Karpas-422 (cell line): ENCODE measurements at places on chromosomes 12 and 14. TPM values are rescaled to one million over a fixed set of nuclear protein-coding genes. Genes with fewer than 3 reads are reported as not detected.

GRCh38 chr12:104411826-104412641 lies 44.7 kb upstream of the CHST11 start:
- no peak overlapping the region for H3K27ac ChIP-seq
- H3K27me3 ChIP-seq, result peaks cover 5% of the 10 kb centered on the region; the same call in 1 of the 2 replicates
- DNase-seq, result no peak
- no peaks in the 10 kb centered on the region for H3K36me3 ChIP-seq

- peaks cover 11% of the 10 kb centered on the region for H3K4me1 ChIP-seq
- no peak overlapping the region for H3K27ac ChIP-seq
- DNase-seq, result peak; percentile 71
- no peaks in the 10 kb centered on the region for H3K27me3 ChIP-seq
Measured at GRCh38 chr12:5073853-5074252, 30.2 kb downstream of the KCNA5 start.

DNA sequence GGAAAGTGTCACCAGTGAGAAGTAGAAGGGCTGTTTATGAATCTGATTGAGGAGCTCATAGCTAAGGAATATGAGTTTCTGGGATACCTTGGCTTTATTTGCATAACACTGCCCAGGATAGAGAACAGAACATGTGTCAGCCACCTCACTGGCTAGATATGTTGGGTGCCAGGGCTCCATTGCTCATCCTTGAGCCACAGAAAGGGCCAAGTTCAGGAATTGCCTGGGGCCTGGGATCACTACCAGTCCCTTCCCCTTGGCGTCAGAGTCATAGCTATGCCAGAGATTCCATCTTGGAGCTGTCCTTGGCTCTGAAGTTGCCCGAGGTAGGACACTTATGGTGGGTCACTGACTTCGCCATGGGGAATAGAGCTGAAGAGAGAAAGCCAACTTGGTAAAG lies 49.0 kb downstream of the IFT43 start:
- H3K36me3 ChIP-seq, result no peaks in the 10 kb centered on the region
- no peak overlapping the region for H3K4me3 ChIP-seq
- no peak overlapping the region for H3K27ac ChIP-seq
- DNase-seq, result no peak

- H3K27me3 ChIP-seq, result no peaks in the 10 kb centered on the region
- DNase-seq, result no peak
- H3K27ac ChIP-seq, result no peak overlapping the region
- H3K36me3 ChIP-seq, result no peaks in the 10 kb centered on the region
- no peak overlapping the region for H3K4me3 ChIP-seq
- H3K4me1 ChIP-seq, result no peaks in the 10 kb centered on the region
Measured at GRCh38 chr12:16323010-16323409, 24.4 kb upstream of the MGST1 start.

DNA sequence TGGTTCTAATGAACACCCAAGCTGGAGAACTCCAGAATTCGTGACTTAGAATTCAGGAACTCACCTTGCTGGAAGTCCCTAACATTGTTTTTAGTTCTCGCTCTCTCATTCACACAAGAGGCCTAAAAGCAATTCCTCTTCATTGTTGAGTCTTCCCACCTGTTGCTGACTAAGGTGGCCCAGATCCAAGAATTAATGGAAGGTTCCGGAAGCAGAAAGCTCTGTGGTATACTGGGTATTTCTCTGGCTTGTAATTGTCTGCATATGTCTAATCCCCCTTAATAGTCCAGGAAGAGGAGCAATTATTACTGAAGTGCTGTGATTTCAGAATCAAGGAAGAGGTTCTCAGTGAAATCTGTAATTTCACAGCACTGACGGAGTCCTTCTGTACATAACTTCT lies 31.4 kb downstream of the TMEM233 start:
- H3K27ac ChIP-seq, result no peak overlapping the region
- DNase-seq, result no peak
- no peaks in the 10 kb centered on the region for H3K4me1 ChIP-seq
- no peaks in the 10 kb centered on the region for H3K36me3 ChIP-seq
- no peak overlapping the region for H3K4me3 ChIP-seq

DNA sequence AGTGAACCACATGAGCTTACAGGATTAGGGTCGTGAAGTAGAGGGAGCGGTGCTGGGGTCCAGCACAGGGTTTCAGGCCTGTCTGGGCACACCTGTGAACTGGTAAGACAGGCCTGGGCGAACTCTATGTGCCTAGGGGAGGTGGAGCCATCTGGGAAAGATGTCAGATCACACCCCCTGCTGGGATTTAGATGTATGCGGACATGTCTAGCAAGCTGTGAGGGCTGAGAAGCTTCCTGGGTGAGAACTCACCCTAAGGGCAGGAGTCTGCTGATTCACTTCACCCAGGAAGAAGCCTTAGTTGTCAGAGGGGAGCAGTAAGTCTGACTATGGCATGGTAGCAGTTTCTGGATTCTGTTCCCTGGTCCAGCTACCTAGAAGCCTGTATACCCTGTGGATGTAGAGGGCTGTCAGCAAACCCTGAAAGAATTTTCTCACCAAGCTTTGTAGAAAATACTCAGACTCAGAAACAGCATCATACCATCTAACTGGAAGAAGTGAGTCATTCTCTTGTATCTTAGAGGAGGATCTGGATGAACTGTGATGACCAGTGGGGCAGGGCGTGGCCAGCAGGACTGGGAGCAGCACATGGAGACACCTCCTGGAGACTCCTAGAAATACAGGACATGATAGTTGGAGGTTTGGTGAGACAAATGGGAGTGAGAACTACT lies 11.2 kb upstream of the PYGL start:
- DNase-seq, result no peak
- H3K27ac ChIP-seq, result no peak overlapping the region

- H3K27me3 ChIP-seq, result no peaks in the 10 kb centered on the region
- no peak overlapping the region for H3K27ac ChIP-seq
- H3K4me1 ChIP-seq, result peaks cover 31% of the 10 kb centered on the region
- DNase-seq, result no peak
Measured at GRCh38 chr12:124685689-124686369, 118.4 kb upstream of the NCOR2 start.

GRCh38 chr14:21735639-21736307 lies 62.2 kb upstream of the OR4E1 start:
- H3K4me1 ChIP-seq, result no peaks in the 10 kb centered on the region
- H3K4me3 ChIP-seq, result no peak overlapping the region
- no peak overlapping the region for H3K27ac ChIP-seq
- no peak for DNase-seq
- H3K36me3 ChIP-seq, result no peaks in the 10 kb centered on the region

GRCh38 chr12:125083072-125083471 lies 17.8 kb downstream of the AACS start:
- DNase-seq, result no peak
- no peak overlapping the region for H3K27ac ChIP-seq
- no peaks in the 10 kb centered on the region for H3K36me3 ChIP-seq
- H3K4me3 ChIP-seq, result no peak overlapping the region

DNA sequence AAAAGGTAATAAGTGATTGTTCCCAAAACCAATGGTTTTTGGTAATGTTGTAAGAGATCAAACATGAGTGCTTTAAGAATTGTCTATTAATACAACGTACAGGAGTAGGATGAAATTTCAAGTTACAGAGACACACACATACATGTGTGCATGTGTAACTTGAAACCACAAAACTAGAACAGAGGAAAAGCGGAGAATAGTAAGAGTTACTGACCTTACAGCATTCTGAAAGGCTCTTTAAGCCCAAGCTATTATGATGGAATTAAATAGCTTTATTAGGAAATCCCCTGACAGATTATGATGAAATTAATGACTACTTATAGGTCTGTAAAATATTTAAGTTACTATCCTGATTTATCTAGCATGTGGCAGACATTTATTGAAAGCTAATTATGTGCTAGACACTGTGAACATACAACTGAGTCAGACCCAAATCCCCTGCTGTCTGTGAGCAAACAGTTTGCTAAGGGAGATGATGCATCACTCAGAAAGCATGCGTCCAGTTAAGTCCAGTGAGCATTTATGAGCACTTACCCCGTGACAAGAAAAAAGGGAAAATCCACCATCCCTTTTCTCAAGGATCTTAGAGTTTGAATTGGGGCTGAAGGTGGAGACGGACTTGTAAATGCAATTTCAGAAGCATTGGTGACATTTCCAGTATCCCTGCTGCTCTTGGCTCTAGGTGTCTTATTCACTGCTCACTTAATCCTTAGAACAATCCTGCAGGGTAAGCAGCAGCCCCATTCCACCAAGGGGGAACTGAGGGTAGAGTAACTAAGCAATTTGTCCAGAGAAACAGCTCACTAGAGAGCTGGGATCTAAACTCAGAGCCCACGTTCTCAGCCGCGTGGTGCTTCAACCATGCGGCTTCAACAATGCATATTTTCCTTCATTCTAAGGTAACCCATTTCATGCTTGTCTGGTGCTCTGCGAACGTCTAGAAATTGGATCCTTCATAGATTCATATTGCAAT lies 117.4 kb downstream of the EML1 start:
- H3K36me3 ChIP-seq, result no peaks in the 10 kb centered on the region
- H3K27me3 ChIP-seq, result no peaks in the 10 kb centered on the region; the same call in 1 of the 2 replicates
- no peaks in the 10 kb centered on the region for H3K4me1 ChIP-seq

- no peaks in the 10 kb centered on the region for H3K36me3 ChIP-seq
- no peak for DNase-seq
- no peaks in the 10 kb centered on the region for H3K4me1 ChIP-seq
- no peak overlapping the region for H3K4me3 ChIP-seq
- H3K27me3 ChIP-seq, result no peaks in the 10 kb centered on the region
Measured at GRCh38 chr12:38465020-38465419, 148.4 kb downstream of the ALG10B start.

DNA sequence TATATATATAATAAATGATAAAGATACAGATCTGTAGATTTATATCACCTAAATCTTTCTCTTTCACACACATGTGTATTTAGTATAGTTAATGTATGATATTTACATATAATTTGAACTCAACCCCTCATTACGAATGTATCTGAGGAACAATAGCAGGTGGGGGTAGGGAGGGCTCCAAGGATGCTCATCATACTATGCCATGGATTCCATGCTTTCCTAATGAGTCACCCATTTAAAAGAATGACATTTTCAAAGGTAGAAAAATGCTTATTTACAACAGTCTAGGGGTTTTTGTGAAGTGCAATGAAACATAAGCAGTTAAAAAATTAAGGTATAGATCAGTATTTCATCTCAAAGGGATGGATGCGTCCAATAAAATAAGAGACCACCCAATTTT lies 181.6 kb downstream of the SOX5 start:
- no peaks in the 10 kb centered on the region for H3K36me3 ChIP-seq
- no peak for DNase-seq
- H3K4me1 ChIP-seq, result no peaks in the 10 kb centered on the region
- no peaks in the 10 kb centered on the region for H3K27me3 ChIP-seq
- H3K4me3 ChIP-seq, result no peak overlapping the region
- no peak overlapping the region for H3K27ac ChIP-seq

DNA sequence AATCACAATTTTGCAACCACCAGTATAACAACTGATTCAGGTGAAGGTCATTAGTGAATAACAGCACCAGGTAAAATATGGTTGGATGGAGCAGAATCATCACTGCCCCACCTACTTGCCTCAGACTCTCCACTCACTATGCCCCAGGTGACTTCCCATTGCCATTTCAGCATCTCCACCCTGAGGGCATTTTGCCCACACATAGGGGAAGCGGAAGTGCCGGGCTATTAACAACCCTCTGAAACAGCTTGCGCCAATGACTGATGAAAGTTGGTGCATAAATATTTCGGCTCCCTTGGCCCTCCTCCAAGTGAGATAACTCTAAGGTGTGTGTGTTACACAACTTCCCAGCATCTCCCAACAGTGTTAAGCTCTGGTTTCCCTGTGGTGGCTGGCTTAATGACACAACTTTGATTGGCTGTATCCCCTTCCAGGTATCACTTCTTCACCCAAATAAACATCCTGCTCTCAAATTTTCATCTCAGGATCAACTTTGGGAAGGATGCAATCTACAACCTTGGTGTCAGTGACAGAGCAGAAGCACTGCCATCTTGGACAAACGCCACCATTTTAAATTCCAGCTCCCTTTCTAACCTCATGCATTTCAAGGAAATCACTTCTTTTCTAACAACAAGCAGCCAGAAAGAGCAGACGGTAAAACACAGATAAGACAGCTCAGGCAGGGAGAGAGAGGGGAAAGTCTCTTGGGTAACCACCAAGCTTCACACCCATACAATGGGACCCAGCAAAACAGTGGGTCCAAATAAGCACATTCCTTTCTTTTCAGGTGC lies 73.6 kb upstream of the PPP2R5C start:
- no peak overlapping the region for H3K4me3 ChIP-seq
- no peaks in the 10 kb centered on the region for H3K4me1 ChIP-seq
- H3K36me3 ChIP-seq, result no peaks in the 10 kb centered on the region
- DNase-seq, result no peak
- H3K27me3 ChIP-seq, result no peaks in the 10 kb centered on the region

DNA sequence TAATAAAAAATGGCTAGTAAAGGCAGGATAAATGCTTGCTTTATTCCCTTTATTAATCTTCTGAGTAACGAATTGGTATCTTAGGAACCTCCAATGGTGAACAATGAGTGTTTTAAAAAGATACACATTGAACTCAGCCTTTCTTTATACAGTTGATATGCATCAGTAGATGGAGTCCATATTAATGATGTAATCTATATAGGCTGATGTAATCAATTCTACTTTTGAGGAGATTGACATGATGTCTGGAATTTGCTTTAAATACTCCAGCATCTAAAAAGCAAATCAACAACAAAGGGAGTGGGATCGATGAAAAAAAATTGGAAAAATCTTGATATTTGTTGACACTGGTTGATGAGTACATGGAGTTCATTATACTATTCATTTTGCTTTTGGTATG lies 106.2 kb downstream of the ANO4 start:
- H3K4me1 ChIP-seq, result no peaks in the 10 kb centered on the region
- H3K4me3 ChIP-seq, result no peak overlapping the region
- H3K36me3 ChIP-seq, result no peaks in the 10 kb centered on the region
- H3K27ac ChIP-seq, result no peak overlapping the region

DNA sequence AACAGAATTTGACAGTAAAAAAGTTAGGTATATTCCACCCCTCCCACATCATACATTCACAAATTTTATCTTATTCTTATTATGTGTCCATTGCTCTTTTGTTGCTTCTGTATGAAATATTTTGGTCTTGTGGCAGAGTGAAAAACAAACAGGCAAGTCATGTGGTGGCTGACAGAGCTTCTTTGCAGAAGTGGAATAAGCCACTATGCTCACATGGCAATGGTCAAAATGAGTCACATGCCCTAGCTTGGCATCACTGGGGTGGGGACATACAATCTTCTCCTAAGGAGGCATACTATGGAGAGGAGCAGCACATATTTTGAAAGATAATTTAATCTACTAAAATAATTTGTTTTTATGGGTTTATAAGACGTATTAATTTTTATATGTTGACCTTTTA lies 27.7 kb upstream of the CMA1 start:
- no peaks in the 10 kb centered on the region for H3K4me1 ChIP-seq
- no peak overlapping the region for H3K4me3 ChIP-seq

- H3K4me3 ChIP-seq, result no peak overlapping the region
- H3K27ac ChIP-seq, result no peak overlapping the region
- no peaks in the 10 kb centered on the region for H3K27me3 ChIP-seq
- no peak for DNase-seq
Measured at GRCh38 chr12:71795901-71796300, 41.2 kb downstream of the RAB21 start.

Gene NPAS3
- total RNA-seq, result 1.6 and 6.9 TPM in 2 replicates

Gene CDH24
- total RNA-seq, result 0.34 and 1.0 TPM in 2 replicates

Gene B3GNT4
- 0.07 and 0.83 TPM in 2 replicates for total RNA-seq

Gene ATF1
- 32.6 and 105 TPM in 2 replicates for total RNA-seq

Gene RPL10L
- not detected in 2 replicates for total RNA-seq
